ENCODE measurements at places on chromosomes 2 and 18.

DNA sequence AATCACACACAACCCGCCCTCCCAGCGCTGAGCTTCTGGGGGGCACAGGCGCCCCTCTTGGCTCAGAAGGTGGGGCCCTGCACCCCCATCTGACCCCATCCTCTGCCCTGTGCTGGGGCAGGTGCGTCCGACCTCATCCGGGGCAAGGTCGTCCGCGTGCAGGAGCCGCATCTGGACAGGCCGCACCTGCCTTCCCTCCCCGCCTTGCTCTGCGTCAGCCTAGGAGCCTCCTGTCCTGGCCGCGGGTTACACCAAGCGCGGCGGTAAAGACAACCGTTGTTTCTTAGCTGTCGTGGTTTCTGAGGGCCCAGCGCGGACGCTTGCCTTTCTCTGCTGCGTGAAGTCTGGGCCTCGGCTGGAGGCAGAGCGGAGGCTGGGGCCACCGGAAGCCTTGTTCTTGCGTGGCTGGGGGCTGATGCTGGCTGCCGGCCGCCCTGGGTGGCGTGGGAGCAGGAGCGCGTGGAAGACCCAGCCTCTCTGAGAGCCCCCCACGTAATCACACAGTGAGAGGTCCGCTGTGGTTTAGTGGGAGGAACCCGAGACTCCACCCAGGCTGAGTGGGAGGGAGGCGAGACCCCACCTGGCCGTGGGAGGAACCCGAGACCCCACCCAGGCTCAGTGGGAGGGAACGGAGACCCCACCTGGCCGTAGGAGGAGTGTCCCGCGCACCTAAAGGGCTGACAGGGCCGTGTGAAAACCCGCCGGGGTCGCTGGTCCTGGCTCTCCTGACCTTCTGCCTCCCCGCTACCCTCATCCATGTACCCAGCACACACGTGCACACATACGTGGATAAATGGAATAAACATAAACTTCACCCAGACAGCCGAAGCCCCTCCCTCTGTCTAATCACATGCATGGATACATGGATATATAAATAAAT is 51.8 kb downstream of the KCNG2 start:
- no peak for DNase-seq

GRCh38 chr2:237134321-237135230 is 48.9 kb downstream of the COPS8 start:
- DNase-seq = no peak

DNA sequence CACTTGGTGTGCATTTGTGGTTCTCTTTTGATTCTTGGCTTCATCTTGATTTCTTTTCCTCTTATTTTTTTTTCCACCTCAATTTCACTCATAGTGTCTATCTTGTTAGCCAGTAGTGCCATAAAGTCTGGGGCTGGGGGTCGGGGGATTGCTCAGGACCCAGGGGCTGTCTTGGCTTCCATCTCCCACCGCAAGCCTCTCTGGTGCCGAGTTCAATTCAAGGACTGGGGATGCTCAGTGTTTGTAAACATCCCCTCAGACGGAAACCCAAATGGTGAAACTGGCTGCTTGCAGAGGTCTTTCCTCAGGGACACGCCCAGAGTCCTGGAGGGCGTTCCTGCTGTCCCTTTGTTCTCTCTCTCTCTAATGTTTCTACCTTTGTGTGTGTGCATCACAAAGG is 173.3 kb downstream of the TWIST2 start:
- DNase-seq = no peak

- no peak for DNase-seq
Measured at GRCh38 chr2:169619946-169620345, 35.8 kb downstream of the PPIG start.

DNA sequence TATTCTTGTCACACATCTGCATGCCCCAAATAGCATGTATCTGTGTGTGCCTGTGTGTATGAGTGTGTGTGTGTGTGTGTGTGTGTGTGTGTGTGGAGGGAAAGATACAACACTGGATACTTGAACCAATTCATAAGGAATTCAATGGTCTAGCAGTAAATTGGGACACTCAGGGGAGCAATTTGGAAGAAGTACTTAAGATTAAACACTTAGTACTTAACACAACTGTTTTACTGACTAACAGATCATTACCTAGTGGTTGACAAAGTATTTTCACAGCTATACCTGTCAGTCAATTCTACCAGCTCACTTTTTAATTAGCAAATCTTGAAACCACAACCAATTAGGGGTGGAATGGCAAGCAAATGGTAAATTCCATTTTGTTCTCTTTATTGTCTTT is 1024.1 kb downstream of the TMEM182 start:
- DNase-seq = no peak

DNA sequence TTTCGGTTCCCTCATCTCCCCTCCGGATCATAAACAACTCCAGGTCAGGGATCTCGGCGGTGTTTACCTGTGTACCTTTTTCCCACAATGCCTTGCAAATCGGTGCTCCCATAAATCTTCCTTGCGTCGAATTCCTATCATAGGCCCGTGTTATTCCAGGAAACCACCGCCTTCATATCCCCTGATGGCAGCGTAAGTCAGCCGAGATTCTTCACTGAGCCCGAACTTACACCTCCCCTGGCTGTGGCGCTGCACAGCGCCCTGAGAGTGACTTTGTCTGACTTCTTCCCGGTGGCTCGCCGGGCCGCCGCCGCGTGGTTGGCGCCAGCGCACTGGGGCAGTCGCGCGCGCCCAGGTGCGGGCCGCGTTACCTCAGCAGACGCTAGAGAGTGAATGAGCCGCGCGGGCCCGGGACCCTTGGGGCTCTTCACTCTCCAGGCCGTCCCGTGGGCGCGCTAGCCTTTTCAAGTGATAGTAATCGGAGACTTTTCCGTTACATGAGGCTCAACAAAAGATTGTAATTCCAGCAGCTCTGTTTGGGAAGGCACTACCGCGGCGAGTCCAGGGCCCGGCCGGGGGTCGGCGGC is 101.6 kb downstream of the SPTBN1 start:
- peak; percentile 77 for DNase-seq

- DNase-seq = no peak
Measured at GRCh38 chr18:39655341-39655740, 2089.7 kb upstream of the CELF4 start.

GRCh38 chr18:13284330-13285027 is 65.9 kb downstream of the LDLRAD4 start:
- DNase-seq = peak; percentile 91

GRCh38 chr2:15158100-15158499 is 403.0 kb downstream of the NBAS start:
- no peak for DNase-seq

DNA sequence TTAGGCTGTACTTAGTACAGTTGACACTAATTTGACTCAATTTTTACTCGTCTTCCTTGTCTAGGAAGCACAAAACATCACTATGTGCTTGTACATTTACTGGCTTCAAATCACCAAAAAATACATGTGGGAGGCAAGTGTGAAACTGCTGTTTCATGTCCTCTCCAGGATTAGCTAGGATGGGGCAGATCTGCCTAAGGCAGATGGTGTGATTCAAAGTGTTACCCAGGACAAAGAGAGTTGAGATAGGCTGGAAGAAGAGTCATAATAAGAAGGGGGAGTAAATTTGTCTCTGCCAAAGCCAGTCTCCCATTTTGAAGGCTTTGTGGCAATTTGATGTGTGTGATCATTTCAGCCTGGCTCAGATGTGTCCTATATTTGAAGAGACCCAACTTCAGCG is 821.6 kb upstream of the ZEB2 start:
- no peak for DNase-seq

- no peak for DNase-seq
Measured at GRCh38 chr2:94999431-94999883, 26.1 kb upstream of the MAL start.

- DNase-seq = no peak
Measured at GRCh38 chr2:180368881-180369280, 361.8 kb upstream of the CWC22 start.

- DNase-seq = no peak
Measured at GRCh38 chr2:73990531-73990930, 5.8 kb downstream of the TET3 start.

- DNase-seq = no peak
Measured at GRCh38 chr2:106165561-106165960, 28.5 kb downstream of the UXS1 start.

DNA sequence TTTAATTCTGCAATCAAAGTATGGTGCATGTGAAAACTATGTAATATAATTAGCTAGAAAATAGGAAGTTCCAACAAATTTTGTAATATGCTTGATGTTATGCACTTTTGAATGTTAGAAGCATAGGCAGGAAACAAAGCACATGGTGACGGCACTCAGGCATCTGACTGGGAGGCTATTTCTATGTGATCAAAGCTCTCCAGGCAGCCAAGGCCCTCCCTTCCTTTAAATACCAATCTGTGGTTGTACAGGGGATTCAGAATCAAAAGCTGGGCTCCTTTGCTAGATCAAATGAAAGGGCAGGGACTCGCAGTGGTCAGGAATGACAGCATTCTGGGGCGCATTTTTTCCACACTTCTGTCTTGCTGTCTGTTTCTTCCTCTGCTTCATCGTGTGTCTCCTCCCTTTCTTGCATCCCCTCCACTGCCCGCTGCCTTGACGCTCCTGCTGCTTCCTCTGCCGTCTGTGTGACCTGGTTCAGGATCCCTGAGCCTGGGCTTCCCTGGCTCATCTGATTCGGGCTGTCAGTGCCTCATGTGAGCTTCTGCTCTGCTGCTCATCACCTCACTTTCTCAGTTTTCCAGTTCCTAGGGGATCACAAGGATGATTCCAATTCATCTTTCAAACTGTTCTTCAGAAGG is 30.9 kb downstream of the TMEM182 start:
- DNase-seq = no peak

GRCh38 chr18:23136326-23137096 is 1.2 kb downstream of the CABLES1 start:
- no peak for DNase-seq

DNA sequence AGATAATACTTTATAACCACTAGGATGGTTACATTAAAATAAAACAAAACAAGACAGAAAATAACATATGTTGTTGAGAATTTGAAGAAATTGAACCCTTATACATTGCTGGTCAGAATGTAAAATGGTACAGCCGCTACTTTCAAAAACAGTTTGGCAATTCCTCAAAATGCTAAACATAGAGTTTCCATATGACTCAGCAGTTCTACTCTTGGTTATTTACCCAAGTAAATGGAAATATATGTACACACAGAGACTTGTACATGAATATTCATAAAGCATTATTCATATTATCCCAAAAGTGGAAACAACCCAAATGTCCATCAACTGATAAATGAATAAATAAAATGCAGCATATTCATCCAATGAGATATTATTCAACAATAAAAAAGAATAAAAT is 92.5 kb upstream of the LRATD1 start:
- no peak for DNase-seq

DNA sequence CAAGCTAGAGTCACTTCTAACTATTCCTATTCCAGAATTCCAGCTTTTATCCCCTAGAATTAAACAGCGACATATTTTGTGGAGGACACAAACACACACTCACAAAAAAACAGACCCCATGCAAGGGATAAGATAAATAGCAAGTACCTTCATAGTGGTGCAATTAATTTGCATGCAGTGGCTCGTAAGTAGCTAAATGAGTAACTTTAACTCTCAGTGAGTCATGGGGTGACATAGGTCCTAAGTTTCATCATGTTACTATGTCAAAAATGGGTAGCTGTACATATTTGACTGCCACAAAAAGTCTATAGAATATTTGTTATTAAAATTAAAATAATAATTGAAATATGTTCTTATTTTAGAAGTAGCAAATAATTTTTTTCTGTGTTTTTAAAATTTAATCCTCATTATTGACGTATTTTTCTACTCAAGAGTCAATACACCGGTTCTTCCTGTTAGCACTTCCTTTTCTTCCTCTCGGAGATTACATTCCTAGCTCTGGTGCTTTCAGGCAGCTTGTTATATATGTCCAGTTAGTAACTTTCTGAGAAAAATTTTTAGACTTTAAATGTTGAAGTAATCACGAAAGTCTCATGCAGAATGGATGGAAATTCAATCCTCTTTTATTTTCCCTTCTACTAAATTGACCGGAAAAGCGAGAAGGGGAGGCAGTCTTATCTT is 247.0 kb downstream of the KCNH7 start:
- DNase-seq = peak; percentile 10

DNA sequence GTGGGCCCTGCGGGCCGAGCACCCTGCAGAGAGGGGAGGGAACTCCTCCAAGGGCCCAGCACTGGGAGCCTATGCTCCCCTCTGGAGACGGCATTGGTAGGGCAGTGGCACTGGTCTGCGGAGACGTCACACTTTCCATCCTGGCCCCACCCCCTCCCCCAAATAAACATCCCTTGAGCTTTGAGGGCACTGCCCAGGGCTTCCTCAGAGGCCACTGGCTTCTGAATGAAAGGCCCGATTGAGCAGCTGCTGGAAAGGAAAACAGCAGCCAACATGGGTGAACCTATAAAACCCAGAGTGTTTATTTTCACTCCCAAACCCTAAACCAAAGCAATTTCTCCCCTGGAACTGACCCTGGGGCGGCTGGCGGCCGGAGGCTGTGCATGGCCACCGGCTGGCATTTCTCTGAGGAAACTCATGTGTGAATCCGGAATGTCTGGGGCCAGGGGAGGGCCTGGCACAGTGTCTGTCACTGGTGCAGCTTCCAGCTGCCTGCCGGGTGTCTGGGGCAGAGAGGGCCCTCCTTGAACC is 138.9 kb downstream of the DYSF start:
- no peak for DNase-seq

DNA sequence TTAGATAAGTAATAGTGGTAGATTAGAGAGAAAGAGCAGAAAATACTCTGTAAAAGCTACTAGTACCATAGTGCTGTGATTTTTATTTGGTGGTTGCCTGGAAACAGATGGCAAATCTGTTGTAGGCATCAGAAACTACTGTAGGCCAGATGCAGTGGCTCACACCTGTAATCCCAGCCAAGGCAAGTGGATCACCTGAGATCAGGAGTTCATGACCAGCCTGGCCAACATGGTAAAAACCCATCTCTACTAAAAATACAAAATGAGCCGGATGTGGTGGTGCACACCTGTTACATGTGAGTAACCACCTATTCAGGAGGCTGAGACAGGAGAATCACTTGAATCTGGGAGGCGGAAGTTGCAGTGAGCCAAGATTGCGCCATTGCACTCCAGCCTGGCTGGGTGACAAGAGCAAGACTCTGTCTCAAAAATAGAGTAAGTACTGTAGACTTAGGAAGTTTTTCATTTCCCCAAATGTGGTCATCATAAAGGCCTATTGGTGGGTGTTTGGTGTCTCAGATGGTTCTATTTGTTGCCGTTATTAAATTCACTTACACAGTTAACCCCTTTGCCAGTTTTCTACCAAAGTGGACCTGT is 79.6 kb downstream of the SPTBN1 start:
- DNase-seq = no peak

DNA sequence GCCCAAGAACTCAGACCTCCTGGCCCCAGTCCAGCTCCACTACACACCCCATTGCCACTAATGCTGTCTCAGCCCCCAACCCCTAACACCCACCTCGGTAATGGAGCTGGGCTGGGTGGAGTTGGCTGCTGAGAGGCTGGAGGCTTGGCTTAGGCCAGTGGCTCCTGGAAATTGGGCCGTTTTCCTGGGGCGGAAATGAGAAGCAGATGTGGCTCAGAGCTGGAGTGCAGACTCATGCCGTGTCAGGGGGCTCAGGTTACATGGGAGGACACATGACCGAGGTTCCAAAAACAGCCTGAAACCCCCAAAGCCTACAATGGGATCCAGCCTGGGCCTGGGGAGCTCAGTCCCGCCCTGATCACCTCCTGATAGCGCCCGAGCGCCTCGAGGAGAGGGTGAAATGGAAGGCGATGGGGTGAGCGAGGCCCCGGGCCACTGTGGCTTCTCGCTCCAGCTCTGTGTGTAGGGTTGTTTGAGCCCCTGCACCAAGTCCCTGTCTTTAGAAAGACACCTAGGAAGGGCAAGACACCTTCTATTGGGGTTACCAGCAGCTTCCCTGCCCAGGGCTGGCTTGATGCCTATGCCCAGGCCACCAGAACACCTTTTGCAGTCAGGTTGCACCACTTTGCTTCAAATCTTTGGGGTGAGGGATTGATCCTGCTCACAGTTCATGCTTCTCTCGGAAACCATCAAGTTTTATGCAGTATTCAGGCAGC is 175.7 kb upstream of the HAAO start:
- DNase-seq = no peak

All from activated CD4-positive, alpha-beta T cell treated with anti-CD3 and anti-CD28 coated beads, Interleukin-10, Interleukin-2, amounts not matched to agents 100 ng/mL and 50 ng/mL, durations not matched to agents 16 hours and 8 hours (primary cell).